ENCODE measurements at places on chromosomes 7 and 10.

GRCh38 chr7:139748373-139748765 lies 29.4 kb downstream of the HIPK2 start:
- no peak for DNase-seq

DNA sequence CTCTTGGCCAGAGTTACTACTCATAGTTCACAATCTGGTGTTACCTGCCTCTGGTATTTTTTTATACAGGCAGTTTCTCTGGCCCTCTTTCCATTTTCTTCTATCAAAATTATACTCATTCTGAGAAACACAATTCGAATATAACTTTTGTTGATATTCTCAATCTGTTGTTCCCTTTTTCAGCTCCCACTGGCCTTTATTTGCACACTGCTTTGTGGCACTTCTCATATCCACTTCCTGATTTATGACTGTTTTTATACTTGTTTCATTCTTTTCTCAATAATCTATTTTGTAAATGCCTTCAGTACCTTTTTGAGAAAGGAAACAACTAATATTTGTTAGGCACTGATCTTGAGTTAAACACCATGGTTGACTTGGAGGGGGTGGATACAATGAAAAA lies 93.8 kb upstream of the HDAC9 start:
- no peak for DNase-seq

- no peak for DNase-seq
Observed at GRCh38 chr10:10133281-10133680, 884.4 kb upstream of the CELF2 start.

DNA sequence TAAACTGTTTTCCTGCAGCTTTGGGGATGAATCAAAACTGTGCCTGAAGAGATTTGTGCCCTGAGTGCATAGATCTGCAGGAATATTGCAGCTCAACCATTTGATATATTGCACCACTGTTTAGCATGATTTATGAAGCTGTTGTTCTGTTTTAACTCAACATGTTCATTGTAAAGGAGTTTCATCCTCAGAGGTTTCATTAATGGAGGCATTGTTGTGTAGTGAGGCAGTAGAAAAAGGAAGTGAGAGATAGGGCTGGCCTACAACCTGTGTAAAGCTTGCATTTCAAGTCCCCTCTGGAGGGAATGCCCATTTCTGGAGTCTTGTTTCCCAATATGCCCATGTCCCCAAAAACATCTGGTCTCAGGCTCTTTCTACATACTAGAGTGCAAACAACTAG lies 67.5 kb downstream of the DNAJC12 start:
- DNase-seq: no peak

DNA sequence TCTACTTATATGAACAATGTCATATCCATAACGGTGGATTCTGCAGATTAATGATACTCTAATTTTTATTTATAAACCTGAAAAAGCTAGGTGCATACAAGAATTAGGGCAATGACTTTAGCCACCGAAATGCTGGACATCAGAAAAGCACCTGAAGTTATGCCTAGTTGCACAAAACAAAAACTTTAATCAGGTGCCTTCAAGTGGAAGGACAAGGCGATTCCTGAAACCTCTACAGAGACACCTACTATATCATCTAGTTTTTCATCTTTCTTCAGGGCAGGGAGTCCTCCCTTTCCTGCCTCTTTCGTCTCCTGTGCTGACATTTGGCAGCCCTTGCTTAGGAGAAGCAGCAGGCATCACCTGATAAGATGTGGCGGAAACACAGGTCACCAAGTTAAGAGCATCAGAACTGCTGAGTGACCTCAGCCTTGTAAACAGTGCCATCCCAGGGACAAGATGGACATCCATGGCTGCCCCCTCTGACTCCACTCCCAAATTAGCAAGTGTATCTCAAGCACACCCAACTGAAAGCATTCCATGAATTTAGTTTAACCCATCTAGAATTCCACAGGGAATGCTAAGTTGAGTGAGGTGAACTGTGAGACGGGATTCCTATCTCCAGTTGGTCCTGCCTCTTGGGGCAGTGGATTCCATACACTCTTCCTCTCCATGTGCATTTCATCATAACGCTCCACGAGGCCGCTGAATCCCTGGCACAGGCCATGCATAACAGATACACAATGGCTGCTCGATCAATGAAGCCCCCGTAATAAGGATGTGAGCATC lies 5.8 kb downstream of the ITPRIP start:
- no peak for DNase-seq

GRCh38 chr10:109996225-109996624 lies 11.6 kb upstream of the ADD3 start:
- no peak for DNase-seq

DNA sequence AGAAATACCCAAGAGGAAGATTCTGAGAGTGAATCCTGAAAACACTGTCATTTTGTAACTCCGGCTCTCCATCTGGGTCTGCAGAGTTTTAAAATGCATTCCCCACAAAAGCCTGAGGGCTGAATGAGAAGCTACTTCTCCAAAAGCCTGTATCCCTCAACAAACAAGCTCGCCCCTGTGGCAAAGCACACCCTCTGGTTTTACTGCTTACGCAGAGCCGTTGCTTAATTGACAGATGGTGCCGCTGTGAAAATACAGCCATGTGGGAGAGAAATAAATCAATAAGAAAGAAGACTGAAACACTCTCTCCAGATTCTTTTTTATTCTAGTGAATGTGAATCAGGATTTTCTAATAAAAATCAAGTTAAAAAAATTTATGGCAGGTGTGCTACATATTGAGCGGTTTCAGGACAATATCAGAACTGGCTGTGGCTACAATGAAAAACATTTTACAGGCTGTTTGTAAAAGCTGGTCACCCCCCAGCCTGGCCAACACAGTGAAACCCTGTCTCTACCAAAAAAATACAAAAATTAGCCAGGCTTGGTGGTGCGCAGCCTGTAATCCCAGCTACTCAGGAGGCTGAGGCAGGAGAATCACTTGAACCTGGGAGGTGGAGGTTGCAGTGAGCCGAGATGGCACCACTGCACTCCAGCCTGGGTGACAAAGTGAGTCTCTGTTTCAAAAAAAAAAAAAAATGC lies 32.5 kb downstream of the C7orf33 start:
- no peak for DNase-seq

- DNase-seq: peak; percentile 13
Observed at GRCh38 chr7:136405931-136406777, 429.0 kb upstream of the MTPN start.

GRCh38 chr7:23970193-23970592 lies 260.2 kb downstream of the STK31 start:
- DNase-seq: no peak

GRCh38 chr7:92720604-92721350 lies 115.6 kb downstream of the CDK6 start:
- DNase-seq: no peak

DNA sequence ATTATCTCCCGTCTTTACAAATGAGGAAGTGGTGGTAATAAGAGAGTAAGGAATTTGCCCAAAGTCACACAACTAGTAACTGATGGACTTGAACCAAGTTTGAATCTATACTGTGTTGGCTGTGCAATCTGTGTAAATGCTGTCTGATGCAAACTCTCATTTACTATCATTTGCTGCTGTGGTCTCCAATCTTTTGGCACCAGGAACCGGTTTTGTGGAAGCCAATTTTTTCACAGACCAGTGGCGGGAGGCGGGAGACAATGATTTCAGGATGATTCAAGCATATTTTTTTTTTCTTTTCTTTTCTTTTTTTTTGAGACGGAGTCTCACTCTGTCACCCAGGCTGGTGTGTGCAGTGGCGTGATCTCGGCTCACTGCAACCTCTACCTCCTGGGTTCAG lies 450.0 kb upstream of the FZD8 start:
- no peak for DNase-seq

DNA sequence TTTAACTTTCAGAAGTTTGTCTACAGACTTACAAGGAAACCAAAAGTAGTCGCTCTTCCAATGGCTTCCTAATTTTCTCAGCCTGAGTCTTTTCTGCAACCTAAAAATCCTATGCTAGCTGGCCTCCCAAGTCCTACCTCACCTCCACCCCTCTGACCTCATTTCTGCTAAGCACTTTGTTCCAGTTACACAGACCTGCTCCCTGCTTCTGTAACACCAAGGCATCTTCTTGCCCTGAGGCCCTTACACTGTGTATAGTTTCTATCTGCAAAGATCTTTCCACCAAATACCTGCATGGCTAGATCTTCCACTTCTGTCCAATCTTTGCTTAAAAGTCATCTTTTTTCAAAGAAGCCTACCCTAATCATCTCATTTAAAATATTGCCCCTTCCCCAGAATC lies 1.9 kb upstream of the SNX13 start:
- DNase-seq: no peak

DNA sequence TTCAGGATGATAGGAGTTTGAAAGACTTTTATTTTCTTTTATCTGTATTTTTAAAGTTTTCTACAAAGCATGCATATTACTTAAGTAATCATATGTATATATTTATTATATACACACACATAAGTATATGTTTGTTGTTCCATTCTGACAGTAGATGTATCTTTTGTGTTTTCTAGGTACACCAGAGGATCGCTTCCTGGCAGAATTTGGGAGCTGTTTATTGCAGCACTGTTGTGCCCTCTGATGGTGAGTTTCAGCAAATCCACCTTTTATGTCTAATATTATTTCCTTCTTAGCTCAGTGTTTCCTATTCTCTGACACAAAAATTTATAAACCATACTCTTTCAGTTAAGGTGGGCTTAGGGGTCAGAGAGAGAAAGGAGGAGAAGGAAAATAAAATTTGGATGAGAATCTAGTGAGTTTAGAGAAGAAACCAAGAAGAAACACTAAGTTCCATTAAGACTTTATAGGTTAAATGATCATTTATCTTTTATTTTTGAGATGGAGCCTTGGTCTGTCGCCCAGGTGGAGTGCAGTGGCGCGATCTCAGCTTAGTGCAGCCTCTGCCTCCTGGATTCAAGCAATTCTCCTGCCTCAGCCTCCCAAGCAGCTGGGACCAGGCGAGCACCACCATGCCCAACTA lies 59.2 kb upstream of the OIT3 start:
- DNase-seq: peak; percentile 11

DNA sequence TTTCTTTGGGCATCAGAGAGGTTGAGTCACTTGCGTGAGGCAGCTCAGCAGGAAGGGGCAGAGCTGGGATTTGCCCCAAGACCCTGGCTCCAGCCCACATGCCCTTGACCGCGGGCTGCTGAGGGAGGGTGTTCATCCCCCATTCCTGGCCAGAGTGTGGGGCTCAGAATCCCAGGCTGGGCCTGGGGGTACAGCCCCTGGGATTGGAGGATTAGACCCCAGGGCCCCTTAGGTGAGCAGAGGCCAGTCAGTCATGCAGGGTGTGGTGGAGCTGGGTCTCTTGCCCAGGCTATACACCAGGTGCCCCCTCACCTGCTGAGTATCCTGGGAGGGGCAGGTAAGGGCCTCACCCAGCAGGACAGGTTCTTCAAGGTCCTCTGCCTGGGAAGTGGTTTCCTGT lies 68.4 kb upstream of the ZNF716 start:
- DNase-seq: no peak

DNA sequence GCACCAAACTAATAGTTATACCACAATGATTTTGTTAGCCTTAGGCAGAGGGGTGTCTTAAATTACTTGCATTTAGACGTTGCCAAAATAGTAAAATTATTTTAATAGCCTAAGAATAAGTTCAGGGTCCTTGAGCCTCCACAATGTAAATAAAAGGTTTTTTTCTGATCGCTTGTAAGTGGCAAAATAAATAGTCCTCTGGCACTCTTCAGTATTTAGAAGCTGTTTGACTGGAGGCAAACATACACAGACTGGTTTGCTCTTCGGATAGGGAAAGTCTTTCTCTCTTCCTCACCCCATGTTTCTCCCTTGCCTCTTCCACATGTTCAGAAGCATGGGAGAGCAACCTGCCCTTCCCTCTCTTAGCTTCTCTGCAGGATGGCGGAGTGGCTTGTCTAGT lies 49.5 kb upstream of the FAM180A start:
- peak; percentile 99 for DNase-seq

GRCh38 chr10:7984896-7985295 lies 69.6 kb upstream of the GATA3 start:
- no peak for DNase-seq

DNA sequence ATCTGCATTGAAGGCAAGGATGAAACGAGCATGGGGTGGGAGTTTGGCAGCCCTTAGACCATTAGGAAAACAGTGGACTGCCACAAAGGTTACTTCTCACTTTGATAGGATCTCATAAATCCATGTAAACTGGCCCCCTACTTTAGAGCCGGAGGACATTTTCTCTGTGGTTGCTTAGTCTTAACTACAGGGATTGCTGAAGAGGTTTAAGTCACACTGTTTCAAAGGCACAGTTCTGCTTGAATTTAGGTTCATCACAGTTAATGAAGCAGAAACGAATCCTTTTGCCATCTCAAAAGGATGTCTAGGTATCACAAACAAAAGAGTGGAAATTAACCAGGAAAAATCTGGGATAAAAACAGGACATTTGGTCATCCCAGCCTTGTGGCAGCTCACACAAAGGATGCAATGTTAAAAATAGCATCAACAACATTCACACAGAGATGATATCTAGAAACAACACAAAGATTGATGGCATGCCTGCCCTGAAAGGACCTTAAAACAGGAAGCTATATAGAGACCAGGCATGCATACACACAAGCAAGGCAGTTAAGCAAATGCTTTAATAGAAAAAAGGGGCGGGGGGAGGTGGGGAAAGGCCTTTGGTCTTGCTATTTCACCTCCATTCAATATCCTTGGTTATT lies 74.0 kb downstream of the DOCK4 start:
- no peak for DNase-seq

DNA sequence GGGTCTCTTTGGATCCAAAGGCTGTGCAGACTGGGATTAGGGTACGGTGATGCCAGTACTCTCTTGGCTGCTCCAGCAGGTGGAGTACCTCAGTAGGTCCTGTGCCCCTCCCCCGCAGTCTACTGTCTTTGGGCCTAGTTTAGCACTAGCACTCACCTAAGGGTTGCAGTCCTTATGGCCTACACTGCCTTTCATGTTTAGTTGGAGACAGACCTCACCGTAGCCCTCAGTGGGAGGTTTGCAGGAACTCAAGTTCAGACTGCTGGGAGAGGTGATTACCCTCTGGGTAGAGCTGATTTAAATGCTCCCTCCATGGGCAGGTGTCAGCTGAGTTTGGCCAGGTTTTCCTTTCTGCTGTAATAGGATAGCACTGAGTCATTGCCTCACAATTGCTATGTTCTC lies 210.8 kb upstream of the TMEM196 start:
- no peak for DNase-seq

DNA sequence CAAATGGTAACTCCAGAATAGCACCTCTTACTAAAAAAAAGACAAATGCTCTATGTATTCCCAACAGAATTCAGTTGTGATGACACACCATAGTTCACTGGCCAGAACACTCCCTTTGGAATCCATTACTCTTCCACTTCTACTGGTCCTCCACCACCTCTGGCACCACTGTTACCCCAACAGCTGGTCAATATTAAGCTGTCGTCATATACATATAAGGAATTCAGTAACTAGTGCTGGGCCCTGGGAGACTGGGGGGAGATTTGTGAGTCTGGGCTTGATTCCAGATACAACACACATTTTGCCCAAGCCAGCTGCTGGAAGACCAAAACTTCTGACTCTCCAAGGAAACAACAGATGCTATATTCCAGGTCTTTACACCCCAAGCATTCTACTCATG lies 26.0 kb upstream of the ITGA8 start:
- no peak for DNase-seq

- DNase-seq: no peak
Observed at GRCh38 chr10:5508786-5509185, 9.4 kb upstream of the CALML5 start.

GRCh38 chr10:124708246-124708779 lies 35.9 kb downstream of the FAM53B start:
- DNase-seq: no peak

GRCh38 chr7:15508258-15508657 lies 53.6 kb downstream of the AGMO start:
- DNase-seq: no peak

- DNase-seq: no peak
Observed at GRCh38 chr7:37534893-37535610, 86.4 kb upstream of the ELMO1 start.

Data from DMS79 treated with DMSO at 0.1 percent for 48 hours (cell line).